IPS DF 6.9 (cell line): ENCODE measurements at places on chromosomes 5 and 9.

DNA sequence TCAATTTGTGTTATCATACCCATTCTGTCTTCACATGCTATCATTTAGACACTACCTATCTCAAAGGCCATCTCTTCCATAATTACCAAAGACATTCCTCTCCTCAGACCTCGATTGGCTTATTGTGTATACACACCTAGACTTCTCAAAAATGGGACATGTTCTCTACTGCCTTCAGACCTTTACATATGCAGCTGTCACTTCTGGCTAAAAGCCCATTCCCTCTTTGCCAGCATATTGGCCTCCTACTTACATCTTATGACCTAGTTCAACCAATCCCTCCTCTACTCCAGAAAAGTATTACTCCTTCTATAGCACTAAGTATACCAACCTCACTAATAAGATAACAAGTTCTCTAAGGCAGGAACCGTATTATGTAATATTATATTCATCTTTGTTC is 84.4 kb downstream of the RAPGEF6 start:
- no peak for DNase-seq

- no peak for DNase-seq
Measured at GRCh38 chr9:136627703-136628102, 35.0 kb upstream of the EGFL7 start.

DNA sequence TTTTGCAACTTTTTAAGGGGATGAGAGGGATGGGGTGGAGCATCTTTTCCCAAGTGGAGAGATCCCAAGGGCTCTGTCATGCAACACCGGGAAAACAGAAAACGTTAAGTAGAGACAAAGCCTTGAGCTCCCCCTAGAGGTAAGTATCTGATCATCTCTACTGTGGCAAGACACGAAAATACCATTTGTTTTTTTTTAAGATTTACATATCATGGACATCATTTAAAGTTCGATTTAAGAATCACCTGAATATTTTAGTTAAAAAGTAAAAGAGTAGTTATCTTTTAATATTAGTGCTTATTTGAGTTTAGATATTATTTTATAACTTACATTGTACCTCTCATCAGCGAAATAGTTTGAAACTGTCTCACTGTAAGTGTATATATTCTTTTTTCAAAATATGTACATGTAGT is 200.4 kb downstream of the LRRC70 start:
- DNase-seq, result peak; percentile 57

DNA sequence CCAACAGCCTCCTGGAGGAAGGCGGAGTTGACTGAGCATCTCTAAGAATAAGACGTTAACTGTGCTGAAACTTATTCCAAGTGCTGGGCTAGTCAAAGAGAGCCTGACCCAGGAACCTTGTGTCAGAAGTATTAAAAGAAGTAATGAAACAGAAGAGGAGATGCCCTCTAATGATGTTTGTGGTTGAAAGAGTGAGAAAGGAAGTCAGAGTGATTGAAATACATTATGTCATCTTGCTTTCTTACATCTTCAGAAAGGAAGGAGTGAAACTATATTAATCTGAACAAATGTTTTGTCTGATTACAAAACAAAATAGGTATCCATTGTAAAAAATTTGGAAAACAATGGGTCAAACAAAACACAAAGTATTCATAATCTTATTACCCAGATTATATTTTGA is 460.7 kb downstream of the NTRK2 start:
- DNase-seq, result no peak

DNA sequence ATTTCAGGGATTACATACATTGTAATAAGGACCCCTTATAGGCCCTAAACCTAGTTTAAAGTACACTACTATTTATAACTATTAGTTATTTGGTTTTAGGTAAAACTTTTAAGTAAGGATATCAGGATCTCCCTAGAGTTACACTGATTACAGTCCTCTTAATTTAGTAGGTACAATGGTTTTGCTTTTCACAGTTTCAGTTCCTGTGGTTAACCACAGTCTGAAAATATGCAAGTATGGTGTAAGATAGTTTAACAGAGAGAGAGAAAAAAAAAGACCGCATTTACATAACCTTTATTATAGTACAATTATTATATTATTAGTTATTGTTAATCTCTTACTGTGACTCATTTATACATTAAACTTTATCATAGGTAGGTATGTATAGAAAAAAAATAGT is 725.3 kb upstream of the PTPRD start:
- no peak for DNase-seq

GRCh38 chr9:68793605-68794343 is 88.7 kb downstream of the PIP5K1B start:
- DNase-seq, result no peak

DNA sequence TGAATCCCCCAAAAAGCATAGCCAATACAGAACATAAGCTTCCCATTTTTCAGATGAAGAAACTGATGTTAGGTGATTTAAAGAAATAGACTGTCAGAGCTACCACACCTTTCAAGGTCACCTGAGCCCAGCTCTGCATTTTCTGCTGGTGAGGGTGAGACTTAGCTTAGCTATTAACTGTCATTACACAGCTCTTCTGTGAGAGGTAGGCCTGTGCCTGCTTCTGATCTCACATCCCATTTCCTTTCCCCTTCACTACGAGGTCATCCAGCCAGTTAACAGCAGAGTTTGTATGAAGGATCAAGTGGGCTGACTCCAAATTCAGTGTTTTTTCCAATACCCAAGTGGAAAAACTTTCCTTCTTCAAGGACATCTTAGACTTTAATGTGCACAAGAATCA is 528.6 kb upstream of the CLINT1 start:
- DNase-seq, result no peak

GRCh38 chr5:10703676-10704075 is 57.4 kb downstream of the DAP start:
- DNase-seq, result no peak

DNA sequence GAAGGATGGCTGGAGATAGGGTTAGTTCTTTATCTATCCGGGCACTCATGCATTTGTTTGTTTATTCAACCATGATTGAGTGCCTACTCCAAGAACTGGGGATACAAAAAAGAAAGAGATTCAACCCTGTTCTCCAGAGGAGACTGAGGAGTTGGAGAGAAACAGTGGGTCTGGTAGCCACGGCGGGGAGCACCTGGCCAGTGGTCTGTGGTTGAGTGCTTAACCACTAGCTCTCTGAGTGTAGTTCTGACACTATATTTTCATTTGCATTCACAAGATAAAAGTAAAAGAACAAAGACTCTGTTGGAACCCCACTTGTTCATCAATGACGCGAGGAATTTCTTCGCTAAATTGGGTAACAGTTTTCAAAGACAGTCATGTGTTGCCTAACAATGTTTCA is 295.5 kb upstream of the MSX2 start:
- no peak for DNase-seq

GRCh38 chr9:6272229-6272598 is 56.0 kb upstream of the TPD52L3 start:
- DNase-seq, result no peak

DNA sequence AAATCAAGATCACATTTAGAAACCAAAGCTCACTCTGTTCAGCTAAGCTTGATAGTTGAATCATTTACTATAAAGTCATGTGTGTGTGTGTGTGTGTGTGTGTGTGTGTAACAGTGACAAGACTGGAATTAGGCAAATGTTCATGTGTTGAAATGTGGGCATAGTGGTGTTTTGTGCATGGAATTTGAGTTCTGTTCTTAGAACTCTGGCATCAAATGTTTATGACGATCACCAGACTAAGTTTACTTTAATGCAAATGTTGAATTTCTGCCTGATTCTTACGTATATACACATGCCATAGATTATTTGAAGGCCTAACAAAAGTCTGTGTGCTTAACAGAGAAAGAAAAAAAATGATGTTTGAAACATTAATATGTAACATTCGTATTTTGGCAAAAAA is 72.8 kb upstream of the COL5A1 start:
- no peak for DNase-seq

- no peak for DNase-seq
Measured at GRCh38 chr5:116575326-116576052, 866 bp upstream of the SEMA6A start.

- no peak for DNase-seq
Measured at GRCh38 chr5:149559706-149560105, 8.5 kb upstream of the CSNK1A1 start.

- DNase-seq, result no peak
Measured at GRCh38 chr5:56094579-56095361, 100.0 kb upstream of the IL6ST start.

DNA sequence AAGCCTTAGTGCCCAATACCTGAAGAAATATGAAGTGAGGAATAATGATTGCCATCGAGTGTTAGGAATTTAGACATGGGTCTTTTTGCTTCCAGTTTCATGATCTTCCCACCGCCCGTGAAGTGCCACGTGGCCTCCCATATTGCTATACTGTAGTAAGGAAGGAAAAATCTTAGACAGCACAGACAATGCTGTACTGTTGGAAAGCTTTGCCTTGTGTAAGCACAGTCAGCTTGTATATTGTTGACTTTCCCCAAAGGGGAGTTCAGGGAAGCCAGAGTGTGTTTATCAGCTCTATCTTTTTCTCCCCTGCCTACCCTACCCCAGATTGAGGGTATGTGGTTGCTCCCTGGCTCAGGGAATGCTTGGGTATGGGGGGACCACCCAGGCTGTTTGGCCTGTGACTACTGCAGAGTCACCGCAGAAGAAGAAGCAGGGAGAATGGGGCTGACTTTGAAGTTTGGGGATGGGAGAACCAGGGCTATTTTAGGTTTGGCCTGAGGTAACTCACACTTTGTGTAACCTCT is 161.8 kb upstream of the MEF2C start:
- DNase-seq, result no peak

GRCh38 chr5:14727928-14728458 is 63.5 kb downstream of the OTULIN start:
- no peak for DNase-seq

DNA sequence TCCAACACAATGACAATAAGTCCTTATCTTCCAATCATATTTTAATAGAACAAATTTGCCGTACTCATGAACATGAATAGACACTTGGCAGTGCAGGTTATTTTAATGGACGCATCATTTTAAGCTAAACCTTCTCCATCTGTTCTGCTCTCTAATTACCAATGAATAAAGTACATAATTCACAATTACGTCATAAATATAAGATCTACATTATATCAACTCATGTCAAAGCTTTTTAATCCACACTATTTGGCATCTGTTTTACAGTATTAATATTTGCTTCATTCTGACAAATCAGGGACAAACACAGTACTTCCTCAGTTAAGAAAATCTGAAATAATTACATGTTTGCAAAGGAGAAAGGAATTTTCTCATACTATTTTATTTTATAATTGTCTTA is 344.1 kb upstream of the DMAC1 start:
- DNase-seq, result no peak

GRCh38 chr9:89477811-89478630 is 19.9 kb downstream of the SEMA4D start:
- no peak for DNase-seq

- no peak for DNase-seq
Measured at GRCh38 chr5:9543311-9543920, 2.5 kb downstream of the SEMA5A start.

- no peak for DNase-seq
Measured at GRCh38 chr9:26811106-26811505, 81.5 kb downstream of the CAAP1 start.

DNA sequence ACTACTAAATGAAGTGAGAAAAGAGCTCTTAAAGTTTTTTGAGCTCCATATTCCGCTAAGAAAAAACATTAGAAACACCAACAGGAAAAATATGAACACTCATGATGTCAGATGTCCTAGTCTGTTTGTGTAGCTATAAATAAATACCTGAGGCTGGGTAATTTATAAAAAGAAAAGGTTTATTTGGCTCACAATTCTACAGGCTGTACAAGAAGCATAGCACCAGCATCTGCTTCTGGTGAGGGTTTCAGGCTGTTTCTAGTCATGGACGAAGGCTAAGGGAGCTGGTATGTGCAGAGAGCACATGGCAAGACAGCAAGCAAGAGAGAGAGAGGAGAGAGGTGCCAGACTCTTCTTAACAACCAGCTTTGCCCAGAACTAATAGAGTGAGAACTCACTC is 186.2 kb downstream of the PLK2 start:
- no peak for DNase-seq

- DNase-seq, result peak; percentile 22
Measured at GRCh38 chr9:109779711-109780452, at the start of gene PALM2AKAP2. TSS of gene PALM2AKAP2 (plus strand) at chr9:109780198. CDS start at chr9:109780489, 291 bp downstream.

- no peak for DNase-seq
Measured at GRCh38 chr5:50958852-50959457, 292.5 kb downstream of the PARP8 start.

- no peak for DNase-seq
Measured at GRCh38 chr5:101306391-101307137, 403.5 kb upstream of the ST8SIA4 start.

- DNase-seq, result no peak
Measured at GRCh38 chr9:109683521-109683920, 96.5 kb upstream of the PALM2AKAP2 start.

GRCh38 chr5:156221816-156222215 is 105.1 kb upstream of the SGCD start:
- DNase-seq, result no peak

GRCh38 chr5:78778538-78778937 is 130.0 kb upstream of the LHFPL2 start:
- DNase-seq, result no peak
